Tibial artery (tissue), 4 donors: ENCODE measurements at places on chromosomes 4 and X.

GRCh38 chrX:154046940-154047610 lies 27.4 kb upstream of the IRAK1 start:
- no peak for DNase-seq

DNA sequence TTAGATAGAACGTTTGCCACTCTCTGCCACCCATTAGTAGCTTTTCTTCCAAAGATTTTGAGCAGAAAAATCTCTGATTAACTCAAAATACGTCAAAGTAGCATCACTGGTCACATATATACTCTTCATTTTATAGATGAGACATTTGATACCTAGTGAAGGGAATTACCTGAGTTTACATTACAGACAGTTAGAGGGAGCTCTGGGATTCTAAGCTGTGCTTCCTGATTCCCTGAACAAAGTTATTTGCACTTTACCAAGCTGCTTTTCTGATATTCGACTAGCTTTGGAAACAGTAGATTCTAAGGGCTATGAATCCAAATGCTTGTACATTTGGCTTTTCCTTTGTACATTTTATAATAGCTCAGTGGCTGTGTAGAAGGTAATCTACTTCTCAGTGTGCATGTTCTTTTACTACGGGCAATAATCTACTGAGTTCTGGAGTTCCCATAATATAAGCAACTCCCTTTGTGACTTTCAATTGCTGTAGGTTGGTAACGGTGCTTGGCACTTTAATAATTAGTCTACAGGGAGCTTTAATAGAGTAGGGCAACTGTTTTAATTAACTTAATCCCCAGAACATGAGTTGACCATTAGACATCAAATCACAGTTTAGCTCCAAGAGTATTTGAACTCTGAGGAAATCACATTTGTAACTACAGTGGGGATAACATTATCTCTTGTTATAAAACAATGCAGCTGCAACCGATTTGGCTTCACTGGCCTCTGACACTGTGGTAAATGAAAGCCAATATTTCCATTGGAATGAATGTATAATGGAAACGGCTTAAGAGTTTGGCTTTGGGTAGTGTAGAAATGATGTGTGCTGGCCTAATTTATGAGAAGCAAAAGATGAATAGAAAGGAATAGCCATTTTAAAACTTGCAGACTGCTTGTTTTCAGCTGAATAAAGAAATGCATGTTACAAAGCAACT lies 1602.4 kb downstream of the STIM2 start:
- DNase-seq: no peak

DNA sequence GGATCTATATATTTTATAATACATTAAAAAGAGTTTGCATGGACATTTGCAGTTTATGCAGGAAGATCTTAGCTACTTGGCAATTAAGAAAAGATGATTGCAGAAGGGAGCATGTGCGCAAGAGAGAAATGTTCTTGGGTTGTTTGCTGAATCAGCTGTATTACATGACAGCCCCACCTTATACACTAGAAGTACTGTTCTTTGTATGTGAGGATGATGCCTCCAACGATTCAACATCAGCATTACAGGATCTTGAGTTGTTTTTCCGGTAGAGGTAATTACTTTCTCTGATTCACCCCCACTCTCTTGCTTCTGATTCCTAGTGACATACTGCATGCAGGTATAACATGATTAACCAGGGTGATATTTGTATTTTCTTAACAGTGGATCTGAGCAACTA lies 140.8 kb downstream of the PCDH7 start:
- DNase-seq: no peak

- no peak for DNase-seq
These were observed 3.3 kb downstream of the CPEB2 start for GRCh38 chr4:15005474-15006115.

- no peak for DNase-seq
These were observed at the start of gene GLOD5 for GRCh38 chrX:48761674-48762471. Gene GLOD5, plus strand, starts transcription at chrX:48761747. Its CDS starts 44 bp downstream, at chrX:48761791.

- DNase-seq: no peak
These were observed 85.7 kb upstream of the PTPN13 start for GRCh38 chr4:86508436-86508835.

- DNase-seq: no peak
These were observed 212.7 kb downstream of the SH3BGRL start for GRCh38 chrX:81414630-81415029.
